Stimulated activated CD8-positive, alpha-beta memory T cell treated with anti-CD3 and anti-CD28 coated beads, Interleukin-4, amount 100 ng/mL, for 24 hours (primary cell): ENCODE measurements at places on chromosomes 7 and 10.

DNA sequence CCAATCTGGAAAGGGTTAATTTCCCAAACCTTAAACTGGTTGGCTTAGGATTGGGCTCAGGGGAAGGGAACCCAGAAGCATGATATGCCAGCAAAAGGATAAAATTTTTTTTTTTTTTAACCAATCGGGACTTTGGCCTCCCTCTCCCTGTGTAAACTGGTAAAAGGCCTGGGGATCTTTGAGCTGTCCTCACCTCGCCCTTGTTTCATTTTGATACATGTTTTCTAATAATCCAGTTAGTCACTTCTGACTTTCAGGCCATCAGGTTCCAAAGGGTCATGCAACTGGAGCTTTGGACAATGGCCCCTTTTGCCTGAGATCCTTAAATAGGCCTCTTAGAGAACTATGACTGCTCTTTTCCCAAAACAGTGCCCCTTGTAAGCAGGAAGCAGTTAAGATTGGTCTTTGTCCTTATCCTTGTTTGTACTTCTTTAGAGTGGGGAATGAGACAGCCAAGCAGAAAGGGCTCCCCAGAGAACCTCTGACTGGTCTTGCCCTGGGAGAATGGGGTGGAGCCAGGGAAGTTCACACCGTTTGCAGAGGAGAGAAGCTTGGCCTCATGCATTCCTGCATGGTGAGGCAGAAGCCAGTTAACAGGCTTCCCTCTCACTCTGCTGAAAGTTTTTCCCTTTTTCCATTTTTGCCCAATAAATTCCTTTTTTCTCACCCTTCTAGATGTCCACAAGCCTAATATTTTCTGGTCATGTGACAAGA, 424.2 kb upstream of the CNTNAP2 start:
- no peak for DNase-seq

- no peak for DNase-seq
Measured at GRCh38 chr10:126670056-126670894, at the start of gene C10orf90. Gene C10orf90, minus strand, starts transcription at chr10:126670693. Its CDS starts 213 bp downstream, at chr10:126670480.

GRCh38 chr7:138465046-138465445, 5.0 kb downstream of the TRIM24 start:
- DNase-seq, result no peak

DNA sequence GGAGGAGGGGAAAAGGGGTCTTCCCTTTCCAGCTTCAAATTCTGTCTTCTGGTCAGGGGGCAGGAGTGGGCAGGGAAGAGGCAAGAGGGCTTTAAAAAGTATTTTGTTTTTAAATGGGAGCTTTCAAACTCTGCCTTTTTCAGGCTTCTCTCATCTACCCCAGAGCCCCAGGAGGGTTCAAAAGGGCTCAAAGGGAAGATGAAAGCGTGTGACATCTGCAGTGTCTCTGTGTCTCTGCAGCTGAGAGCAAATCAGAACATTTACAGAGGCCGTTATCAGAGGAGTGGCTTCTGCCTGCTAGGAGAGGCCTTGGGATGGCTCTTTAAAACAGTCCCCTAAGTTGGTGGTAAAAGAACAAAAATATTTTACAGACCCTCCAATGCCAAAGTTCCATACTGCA, 30.3 kb downstream of the TRIM8 start:
- no peak for DNase-seq

GRCh38 chr7:120998520-120998919, 10.0 kb downstream of the CPED1 start:
- DNase-seq, result no peak

DNA sequence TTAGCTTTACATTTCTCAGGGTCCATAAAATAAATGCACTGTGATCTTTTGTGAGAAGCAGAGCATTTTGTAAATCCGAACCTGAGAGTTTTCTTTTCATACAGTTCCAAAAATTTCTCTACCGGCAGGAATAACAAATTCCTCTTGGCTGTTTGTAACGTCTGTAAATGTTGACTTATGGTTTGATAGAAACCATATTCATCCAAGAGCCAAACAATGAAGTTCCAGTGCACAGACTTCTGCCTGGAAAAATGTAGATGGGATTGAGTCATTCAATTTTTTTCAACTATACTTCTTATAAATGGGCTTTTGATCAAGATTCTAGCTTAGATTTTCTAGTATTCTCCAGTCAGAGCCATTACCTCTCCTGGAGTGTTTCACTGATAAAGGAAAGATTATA, 530.6 kb downstream of the TFEC start:
- no peak for DNase-seq

DNA sequence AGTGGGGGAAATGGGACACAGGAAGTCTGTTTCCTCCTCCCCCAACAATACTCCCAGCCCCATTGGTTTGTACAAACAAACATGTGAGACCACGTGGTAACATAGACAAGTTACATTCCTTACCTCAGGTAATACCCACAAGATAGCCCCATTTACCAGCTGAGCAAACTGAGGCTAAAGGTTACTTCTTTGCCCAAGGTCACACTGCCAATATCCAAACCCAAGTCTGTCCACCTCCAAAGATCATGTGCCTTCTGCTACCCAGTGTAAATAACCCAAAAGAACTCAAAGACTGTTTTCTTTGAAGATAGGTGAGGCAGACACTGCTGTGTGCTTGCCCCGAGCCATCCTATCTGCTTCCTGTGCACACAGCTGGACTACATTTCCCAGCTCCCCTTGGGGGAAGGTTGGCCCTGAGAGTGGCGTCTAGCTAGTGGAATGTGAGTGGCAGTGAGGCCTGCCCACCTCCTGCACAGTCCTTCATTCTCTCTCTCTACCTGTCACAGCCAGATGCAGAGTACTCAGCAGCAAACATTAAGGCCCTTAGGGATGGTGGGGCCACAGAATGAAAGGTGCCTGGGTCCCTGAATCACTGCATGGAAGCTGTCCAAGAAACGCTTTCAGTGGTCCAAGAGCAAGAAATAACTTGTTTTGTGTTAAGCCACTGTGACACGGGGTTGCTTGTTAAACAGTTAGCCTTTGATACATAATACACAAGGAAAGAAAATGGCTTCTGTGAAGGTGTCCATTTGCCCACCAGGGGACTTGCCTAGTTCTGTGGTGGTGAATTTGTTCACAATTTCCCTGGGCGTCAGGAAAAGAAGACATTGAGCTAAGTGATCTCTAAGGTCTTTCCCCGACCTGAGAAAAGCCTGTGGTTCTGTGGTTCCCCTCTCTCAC, 257.7 kb upstream of the NFE2L3 start:
- peak; percentile 13 for DNase-seq

DNA sequence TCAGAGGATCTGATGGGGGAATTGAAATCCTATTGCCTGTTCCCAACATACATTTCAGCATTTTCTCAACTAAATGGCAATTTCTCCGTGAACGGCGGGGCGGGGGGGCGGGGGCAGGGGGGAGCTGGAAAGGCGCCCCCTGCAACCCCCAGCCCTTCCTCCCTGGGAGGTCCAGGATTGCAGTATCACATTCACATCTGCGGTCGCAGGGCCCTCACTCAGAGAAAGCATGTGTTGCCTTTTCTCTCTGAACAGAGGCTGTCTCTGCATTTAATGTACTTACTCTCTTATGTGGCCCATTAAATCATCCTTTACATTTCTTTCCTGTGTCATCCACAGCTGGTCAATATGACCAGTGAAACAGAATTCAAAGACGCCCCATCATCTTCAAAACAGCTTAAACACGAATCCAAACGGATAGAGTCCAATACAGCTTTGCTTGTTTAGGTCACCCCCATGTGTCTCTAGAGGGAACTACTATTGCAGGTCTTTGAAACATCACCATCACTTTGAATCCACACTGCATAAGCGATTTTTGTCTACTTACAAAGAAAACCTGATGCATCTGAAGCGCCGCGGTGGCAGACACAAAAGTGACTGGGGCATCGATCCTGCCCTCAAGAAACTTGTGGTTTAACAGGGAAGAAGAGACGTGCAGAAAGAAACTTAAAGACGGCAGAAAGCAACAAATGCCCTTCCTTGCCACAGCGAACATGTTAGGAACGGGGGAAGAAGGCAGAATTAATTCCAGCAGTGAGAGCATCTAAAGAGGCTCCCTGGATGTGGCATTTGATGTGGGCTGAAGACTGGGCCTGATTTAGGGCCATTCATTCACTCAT, 17.0 kb upstream of the ECHDC3 start:
- DNase-seq, result no peak

GRCh38 chr10:43945094-43945730, 296.5 kb upstream of the ZNF32 start:
- no peak for DNase-seq

DNA sequence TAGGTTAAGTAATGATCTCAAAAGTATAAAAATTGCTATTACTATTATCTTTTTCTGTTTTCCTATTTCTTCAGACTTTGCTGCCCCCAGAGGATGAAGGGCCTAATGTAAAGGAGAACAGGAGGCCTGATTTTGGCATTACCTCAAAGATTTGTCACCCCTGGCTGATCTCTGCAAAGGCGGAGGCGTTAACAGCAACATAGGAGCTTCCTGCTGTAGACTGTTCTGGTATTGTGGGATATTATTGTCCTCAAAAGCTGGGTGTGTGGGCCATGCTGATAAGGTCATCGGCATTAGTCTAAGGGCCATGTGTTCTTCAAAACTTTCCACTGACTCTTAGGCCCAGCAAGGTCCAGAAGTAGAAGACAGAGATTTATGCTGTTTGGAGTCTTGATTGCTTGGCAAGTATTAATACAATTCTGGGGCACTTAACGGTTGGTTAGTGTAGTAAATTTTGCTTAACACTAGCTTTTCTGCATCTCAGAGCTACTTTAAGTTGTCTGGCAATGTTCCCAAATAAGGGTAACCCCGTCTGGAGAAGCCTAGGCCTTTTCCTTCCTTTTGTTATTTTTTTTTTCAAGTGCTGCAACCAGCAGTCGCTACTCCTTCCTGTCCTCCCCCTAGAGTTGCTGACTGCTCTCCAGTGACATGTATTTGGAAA, 14.0 kb upstream of the ENTPD1 start:
- DNase-seq, result no peak

DNA sequence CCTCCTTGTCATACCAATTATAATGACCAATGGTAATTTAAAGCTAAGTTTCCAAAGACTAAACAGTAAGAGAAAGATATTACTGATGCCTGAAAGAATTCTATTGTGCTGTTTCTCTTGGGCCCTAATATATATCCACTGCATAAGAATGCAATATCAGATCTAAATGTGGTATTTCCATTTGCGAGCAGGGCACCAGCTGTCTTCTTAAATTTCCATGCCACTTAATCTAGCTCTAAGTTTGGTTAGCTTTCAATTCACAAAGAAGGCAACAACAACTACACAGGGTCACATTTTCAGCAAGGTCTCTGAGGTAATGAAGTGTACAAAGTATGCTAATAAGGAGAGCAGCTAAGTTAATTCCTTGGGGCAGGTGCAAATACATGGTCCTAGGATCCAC, 315.7 kb downstream of the GPR37 start:
- no peak for DNase-seq

DNA sequence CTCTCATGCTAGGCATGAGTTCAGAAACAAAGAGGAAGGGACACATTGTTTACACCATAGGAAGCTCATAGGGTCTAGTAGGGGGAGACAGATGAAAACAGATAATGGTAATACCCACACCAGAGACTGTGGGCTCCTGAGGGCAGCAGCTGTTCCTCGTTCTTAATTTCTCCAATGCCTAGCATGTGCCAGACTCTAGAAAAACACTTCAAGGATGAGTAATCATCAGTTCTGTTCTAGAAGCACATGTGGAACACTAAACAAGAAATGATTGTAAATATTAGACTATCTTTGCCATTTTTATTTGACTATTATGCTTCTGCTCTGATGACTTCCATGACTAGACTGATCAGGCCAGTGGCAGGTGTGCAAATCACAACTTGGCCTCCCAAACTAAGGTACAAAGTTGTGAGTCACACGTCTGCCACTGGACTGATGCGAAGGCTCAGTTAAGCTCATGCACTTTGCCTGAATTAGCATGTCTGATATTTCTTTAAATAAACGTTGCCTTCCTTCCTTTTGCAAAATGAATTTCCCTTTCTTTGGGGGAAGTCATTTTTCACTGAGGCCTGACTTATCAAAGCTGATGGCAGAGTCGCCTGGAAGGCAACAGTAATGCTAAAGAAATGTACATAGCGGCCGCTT, 89.2 kb upstream of the FGL2 start:
- DNase-seq, result no peak

DNA sequence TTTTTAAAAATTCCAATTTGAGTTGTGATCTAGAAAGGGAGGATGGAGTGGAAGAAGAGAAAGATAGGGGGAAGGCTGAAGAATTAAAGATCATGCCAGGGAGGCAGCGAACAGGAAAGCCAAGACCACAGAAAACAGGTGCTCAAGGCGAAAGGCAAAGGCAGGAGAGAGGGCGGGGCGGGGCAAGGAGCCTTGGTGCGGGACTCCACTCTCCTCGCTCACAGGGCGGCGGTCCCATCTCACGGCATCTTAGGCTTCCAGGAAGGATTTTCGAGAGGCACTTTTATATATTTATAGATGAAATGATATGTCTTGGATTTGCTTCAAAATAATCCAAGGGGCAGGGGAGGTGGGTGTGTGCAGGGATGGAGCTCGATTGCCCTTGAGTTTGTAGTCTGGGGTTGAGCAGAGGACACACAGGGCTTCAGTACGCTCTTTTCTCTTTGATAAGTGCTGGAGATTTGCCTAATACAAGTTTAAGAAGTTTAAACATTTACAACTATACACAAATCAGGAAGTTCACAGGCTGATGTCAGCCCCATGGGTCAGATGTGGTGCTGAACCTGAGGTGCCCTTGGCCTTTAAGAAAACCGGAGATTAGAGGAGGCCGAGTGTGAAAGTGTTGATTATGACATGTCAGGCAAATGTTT, 161.1 kb downstream of the PRKAG2 start:
- no peak for DNase-seq

DNA sequence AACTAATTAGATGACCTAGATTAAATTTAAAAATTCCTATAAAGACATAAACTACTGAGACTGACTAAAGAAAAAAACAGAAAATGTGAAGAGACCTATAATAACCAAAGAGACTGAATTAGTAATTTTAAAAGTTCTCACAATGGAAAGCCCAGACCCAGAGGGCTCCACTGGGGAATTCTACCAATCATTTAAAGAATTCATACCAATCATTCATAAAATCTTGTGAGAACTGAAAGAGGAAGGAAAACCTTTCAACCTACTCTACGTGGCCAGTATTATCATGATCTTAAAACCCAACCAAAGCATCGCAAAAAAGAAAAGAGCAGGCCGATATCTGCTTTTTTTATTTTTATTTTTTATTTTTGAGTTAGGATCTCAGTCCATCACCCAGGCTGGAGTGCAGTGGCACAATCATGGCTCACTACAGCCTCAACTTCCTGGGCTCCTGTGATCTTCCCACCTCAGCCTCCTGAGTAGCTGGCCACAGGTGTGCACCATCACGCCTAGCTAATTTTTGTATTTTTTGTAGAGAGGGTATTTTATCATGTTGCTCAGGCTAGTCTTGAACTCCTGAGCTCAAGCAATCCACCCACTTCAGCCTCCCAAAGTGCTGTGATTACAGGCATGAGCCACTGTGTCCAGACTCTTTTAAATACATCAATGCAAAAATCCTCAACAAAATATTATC, 48.6 kb downstream of the DGKI start:
- DNase-seq, result no peak

- DNase-seq, result no peak
Measured at GRCh38 chr7:147651601-147652000, 939.0 kb upstream of the C7orf33 start.

DNA sequence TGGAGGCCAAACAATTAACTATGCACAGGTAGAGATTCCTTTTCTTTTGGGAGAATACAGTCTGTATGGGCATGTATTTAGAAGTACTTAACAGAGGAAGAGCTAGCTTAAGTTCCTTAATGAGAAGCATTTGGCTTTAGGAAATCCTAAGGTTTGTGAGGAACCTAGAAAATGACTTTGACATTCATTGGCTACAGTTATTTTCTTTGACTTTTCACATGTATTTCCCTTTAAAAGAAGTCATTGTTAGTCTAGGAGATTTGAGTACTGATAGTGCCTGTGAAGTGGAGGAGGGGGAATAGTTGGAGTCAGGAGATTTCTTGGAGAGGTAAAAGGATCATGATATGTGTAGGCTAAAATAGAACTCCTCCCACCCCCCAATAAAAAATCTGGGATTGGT, 3.6 kb downstream of the HELLS start:
- no peak for DNase-seq
